ENCODE measurements at places on chromosomes 6 and 20. TPM values are rescaled to one million over a fixed set of nuclear protein-coding genes. Genes with fewer than 3 reads are reported as not detected.

Gene SIGLEC1
- 8.8 TPM for total RNA-seq

Gene CYP39A1
- 5.4 TPM for total RNA-seq

DNA sequence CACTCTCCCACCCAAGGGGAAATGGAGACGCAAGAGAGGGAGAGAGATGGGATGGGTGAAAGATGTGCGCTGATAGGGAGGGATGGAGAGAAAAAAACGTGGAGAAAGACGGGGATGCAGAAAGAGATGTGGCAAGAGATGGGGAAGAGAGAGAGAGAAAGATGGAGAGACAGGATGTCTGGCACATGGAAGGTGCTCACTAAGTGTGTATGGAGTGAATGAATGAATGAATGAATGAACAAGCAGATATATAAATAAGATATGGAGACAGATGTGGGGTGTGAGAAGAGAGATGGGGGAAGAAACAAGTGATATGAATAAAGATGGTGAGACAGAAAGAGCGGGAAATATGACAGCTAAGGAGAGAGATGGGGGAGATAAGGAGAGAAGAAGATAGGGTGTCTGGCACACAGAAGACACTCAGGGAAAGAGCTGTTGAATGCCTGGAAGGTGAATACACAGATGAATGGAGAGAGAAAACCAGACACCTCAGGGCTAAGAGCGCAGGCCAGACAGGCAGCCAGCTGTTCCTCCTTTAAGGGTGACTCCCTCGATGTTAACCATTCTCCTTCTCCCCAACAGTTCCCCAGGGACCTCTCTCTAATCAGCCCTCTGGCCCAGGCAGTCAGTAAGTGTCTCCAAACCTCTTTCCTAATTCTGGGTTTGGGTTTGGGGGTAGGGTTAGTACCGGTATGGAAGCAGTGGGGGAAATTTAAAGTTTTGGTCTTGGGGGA lies 754 bp downstream of the TNF start:
- no peak for DNase-seq

- DNase-seq = no peak
Observed at GRCh38 chr20:3932681-3933080, 43.5 kb downstream of the PANK2 start.

DNA sequence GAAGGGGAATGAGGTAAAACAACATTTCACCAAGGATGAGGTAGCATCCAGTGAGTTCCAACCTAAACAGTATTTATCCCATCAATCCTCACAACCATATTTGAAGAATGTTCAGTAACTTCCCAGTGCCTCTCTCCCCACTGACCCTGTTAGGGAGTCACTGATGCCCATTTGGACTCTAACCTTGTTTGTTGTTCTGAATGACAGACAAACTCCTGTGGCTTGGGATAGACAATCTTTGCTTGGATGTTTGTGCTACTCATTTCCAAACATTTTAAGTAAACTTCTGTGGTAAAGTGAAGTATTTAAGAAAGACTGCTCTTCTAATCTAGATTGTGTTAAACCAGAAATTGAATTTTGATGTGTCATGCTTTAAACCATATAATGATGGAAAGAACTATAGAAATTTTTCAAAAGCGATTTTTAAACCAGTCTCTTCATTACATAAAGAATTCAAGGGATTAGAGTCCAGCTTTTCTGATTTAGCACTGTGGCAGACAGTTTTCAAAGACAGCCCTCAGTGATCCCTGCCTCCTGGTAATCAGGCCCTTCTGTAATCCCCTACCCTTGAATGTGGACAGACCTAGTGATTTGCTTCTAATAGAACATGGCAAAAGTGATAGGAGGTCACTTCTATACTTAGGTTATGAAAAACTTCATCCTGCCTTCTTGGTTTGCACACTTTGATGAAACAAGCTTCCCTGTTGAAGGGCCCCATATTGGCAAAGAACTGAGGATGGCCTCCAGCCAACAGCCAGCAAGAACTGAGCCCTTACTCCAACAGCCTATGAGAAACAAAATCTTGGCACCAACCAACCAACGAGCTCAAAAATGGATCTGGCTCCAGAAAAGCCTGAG lies 191.6 kb downstream of the DST start:
- no peak for DNase-seq

- no peak for DNase-seq
Observed at GRCh38 chr6:44569131-44569530, 181.6 kb downstream of the CDC5L start.

All from vagina (tissue), 2 donors.